ENCODE measurements at places on chromosomes 5 and 9. TPM values are rescaled to one million over a fixed set of nuclear protein-coding genes. Genes with fewer than 3 reads are reported as not detected.

Gene SPATA31E1
- not detected for total RNA-seq

Gene SLC6A3
- not detected for total RNA-seq

Gene CCL27
- total RNA-seq, result not detected

Gene FAT2
- total RNA-seq, result 0.08 TPM

Gene GPR150
- 0.27 TPM for total RNA-seq

Gene CHSY3
- 2.9 TPM for total RNA-seq

Gene RECK
- 61.8 TPM for total RNA-seq

Gene F2RL1
- total RNA-seq, result 3.1 TPM

Gene ANKRD34B
- not detected for total RNA-seq

Gene KIF24
- total RNA-seq, result 0.74 TPM

Gene SIT1
- 1.6 TPM for total RNA-seq

Gene MTX3
- total RNA-seq, result 23.4 TPM

Gene TARS1
- total RNA-seq, result 432 TPM

Gene CCDC192
- not detected for total RNA-seq

Gene IL13
- total RNA-seq, result not detected

Gene ADRB2
- total RNA-seq, result 0.16 TPM

Gene SLC28A3
- total RNA-seq, result 0.16 TPM

Gene CDKN2B
- 16.0 TPM for total RNA-seq

Gene TRIO
- 222 TPM for total RNA-seq

Gene NSG2
- total RNA-seq, result not detected

Gene CTXN3
- total RNA-seq, result not detected

All from fibroblast of the aortic adventitia (primary cell).